ENCODE measurements at places on chromosomes 5 and 9.

GRCh38 chr9:132833550-132834121, 44.4 kb downstream of the AK8 start:
- no peak for DNase-seq

GRCh38 chr9:88658311-88658822, 123.4 kb downstream of the NXNL2 start:
- DNase-seq = peak; percentile 27

GRCh38 chr5:152462021-152462721, 57.1 kb upstream of the NMUR2 start:
- DNase-seq = no peak

DNA sequence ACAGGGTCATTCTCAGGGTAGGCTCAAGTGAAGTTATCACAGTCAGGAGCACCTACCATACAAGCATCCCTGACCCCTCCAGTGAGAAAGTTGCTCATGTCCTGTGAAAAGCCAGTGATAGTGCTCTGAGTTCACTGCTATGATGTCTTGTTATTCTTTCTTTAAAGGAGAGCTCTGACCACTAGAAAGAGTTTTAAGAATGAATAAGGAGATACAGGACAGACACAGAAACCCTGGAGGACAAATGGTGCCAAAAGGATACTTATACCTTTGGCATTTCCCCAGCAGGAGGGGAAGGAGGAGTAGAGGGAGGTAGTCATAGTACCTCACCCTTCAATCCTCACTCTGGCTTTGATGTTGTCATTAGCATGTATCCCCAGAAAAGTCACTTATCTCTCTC, 84.0 kb upstream of the AGXT2 start:
- DNase-seq = no peak

GRCh38 chr5:177097016-177097985, 10.6 kb downstream of the FGFR4 start:
- no peak for DNase-seq

- DNase-seq = peak; percentile 67
These were observed 24.3 kb downstream of the NOTCH1 start for GRCh38 chr9:136521537-136521936.

DNA sequence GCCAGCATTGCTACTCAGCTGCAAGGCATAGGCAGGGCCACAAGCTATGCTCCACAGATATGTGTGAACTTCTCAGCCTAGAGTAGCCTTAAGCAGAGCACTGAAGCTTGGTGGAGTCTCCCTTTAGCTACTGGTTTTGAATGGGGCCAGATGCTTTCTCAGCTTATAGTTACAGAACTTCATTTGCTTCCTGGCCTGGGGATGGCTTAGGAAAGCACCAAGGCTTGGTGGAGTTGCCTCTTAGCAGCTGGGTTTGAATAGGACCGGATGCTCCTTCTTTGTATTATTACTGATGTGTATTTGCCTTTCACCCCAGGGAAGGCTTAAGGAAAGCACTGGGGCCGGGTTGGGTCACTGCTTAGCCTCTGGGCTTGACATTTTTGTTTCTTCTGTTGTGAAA, 497.8 kb upstream of the SEMA6A start:
- no peak for DNase-seq

DNA sequence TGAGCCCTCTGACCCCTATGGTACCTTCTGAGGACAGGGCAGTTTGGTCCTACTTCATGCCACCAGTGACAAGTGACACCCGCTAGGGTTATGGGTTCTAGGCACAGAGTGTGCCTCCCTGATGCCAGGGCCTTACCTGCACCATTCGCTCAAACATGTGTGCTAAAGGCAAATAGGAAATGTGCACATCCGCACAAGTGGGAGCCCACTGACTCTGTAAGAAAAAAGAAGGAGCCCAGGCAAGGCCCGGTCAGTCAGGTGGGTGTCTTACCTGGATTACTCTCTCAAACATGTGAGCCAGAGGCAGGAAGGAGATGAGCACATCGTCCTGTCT, 29.1 kb upstream of the MEIKIN start:
- DNase-seq = no peak

GRCh38 chr5:35745660-35746059, 111.0 kb upstream of the IL7R start:
- DNase-seq = no peak

- no peak for DNase-seq
These were observed 3.1 kb upstream of the IL7R start for GRCh38 chr5:35853631-35854030.

- DNase-seq = no peak
These were observed 13.5 kb downstream of the PLAC8L1 start for GRCh38 chr5:146091881-146092280.

GRCh38 chr5:6849316-6850105, 136.3 kb downstream of the TENT4A start:
- DNase-seq = no peak

GRCh38 chr5:42944989-42945388, 95.1 kb downstream of the ANXA2R start:
- DNase-seq = peak; percentile 23

DNA sequence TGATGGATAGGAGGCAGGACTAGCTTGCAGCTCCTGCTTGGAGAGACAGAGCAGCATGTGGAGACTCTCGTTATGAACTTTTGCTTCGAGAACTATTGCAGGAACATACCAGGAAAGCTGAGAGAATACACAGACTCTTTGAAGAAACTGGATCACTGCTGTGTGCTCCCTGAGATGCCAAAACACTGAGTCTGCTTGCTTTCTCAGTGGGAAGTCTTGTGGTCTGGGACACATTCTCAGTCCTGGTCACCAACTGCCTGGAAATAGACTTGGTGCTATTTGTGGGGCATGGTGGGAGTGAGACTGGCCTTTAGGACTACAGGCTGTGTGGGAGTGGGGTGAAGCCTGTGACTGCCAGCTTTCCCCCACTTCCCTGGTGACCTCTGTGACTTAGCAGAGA, 252.6 kb downstream of the MED10 start:
- DNase-seq = no peak

DNA sequence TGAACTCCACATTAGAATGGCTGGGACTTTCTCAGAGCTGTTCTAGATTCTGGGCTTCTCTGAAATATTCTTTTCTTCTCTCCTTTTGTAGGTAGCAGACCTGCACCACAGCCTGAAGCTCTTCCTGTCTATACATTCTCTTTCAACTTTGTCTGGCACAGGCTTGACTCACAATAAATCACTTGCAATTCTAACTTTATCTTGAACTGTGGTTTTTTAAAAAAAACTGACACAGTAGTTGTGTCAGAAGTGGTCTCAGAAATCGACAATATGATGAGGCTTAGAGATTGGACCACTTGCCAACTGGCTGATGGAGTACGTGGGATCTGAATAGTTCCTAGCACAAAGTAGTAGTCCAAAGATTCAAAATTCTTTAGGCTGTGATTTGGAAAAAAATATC, 24.1 kb upstream of the CDH9 start:
- no peak for DNase-seq

DNA sequence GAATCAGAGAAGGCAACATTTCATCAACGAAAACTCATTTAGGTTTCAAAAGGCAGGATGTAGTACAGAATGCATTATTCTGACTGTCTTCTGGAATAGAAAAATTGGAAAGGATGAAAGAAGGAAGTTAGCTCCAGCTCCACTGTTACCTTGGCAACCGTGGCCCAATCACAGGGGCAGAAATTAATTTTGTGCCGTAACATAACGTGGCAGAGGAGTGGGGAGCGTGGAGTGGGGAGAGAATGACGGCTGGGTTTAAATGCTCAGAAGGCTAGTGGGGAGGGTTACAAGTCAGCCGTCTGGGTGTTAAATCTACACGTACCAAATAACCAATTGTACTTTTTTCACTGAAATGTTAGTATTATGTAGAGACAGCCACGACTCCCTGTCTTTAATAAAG, 32.3 kb upstream of the EQTN start:
- no peak for DNase-seq

DNA sequence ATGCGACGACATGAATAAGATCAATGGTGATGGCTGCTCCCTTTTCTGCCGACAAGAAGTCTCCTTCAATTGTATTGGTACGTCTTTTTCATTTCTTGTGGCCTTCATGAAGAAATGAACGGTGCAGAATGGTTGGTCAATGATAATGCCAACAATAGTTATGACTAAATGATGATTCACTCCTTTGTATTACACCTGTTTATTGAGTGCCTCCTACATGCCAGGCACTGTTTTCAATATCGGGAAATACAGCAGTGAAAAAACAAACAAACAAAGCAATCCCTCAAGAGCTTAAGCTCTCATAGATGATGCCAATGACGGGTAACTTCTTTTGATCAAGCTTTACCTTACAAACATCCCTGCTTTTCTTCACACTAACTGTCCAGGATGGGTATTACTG, 117.7 kb downstream of the PAPPA start:
- no peak for DNase-seq

GRCh38 chr5:122942164-122942914, 94.2 kb downstream of the PPIC start:
- DNase-seq = no peak

DNA sequence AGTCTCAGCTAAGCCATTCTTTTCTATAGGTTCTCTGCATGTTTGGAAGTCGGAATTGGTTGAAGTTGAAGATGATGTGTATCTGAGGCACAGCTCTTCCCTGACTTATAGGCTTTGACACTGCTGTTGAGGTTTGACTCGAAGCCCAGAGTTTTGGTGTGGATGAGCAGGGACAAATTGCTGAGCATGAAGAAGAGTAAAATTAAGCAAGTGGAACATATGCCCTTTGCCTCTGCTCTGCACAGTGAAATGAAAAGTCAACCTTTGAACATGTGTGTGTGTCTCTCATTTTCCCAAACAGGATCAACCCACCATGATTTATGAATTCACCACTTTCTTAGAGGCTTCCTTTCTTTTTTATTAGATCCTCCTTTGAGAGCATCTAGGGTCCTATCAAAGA, 8.5 kb downstream of the HMHB1 start:
- no peak for DNase-seq

DNA sequence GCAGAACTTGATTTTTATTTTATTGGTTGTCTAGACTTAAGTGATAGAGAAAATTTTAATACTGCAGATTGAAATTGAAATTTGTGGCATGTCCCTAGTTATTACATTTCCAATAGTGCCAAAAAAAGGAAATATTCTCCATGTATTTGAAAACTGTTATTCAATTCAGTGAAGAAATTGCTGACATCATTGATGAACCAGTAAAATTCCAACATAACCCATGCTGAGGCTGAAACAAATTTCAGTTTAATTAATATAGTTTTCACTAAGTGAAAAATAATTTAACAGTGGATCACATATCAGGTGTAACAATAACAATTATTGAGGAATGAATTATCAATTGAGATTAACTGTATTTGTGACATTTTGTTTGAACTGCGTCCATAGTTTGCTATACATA, 38.7 kb downstream of the LURAP1L start:
- DNase-seq = no peak

GRCh38 chr5:149609640-149610219, 28.4 kb downstream of the ARHGEF37 start:
- DNase-seq = no peak

- no peak for DNase-seq
These were observed 596.9 kb upstream of the CYLC2 start for GRCh38 chr9:102398205-102398604.

DNA sequence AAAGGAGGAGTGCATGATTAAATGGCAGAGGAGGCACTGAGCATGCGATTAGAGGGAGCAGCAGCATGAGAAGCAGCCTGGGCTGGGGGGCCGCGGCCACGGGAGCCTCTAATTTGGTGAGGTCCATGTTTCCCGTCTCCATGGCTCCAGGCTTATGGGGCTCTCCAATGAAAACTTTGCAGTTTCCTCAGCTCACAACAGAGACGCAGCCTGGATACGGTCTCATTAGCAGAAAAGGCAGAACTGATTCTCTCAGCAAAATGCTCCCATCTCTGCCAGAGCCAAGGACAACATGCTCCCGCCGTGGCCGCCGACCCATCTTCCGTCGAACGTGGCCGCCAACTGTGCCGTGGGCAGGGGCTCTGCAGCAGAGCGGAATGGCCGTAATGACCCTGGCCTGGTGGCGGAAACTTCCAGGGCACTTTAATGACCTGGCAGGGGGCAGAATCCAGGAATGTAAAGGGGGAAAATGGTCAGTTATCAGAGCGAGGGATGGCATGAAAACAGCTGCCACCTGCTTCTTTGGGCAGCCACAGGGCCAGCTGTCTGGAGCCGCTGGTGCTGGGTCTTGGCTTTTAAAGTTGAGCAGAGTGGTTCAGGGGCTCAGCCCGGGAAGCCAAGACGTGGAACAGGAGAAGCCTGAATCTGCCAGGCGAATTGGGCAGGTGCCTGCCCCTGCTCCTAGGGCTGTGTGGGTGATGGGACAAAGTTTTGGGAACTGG, 76.5 kb downstream of the COL5A1 start:
- DNase-seq = no peak

DNA sequence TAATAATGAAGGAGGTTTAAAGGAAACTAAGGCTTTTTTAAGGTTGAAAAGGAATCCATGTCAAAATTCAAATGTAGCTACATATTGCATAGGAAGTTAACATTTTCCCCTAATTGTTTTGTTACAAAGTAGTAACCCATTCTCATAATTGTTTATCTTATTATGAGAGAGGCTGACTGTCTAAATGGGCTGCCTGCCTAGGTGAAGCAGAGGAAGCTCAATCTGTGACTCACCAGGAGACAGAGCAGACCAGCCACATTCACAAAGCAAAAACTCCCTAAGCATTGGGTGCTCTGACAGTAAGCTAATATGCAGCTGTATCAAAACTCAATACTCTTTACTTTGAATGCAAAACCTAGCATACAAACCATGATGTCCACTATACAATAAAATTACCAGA, 208.5 kb downstream of the ROR2 start:
- DNase-seq = no peak

GRCh38 chr5:109483395-109483971, 73.7 kb upstream of the PJA2 start:
- DNase-seq = no peak

GRCh38 chr5:169904508-169904907, 75.8 kb downstream of the INSYN2B start:
- DNase-seq = no peak

DNA sequence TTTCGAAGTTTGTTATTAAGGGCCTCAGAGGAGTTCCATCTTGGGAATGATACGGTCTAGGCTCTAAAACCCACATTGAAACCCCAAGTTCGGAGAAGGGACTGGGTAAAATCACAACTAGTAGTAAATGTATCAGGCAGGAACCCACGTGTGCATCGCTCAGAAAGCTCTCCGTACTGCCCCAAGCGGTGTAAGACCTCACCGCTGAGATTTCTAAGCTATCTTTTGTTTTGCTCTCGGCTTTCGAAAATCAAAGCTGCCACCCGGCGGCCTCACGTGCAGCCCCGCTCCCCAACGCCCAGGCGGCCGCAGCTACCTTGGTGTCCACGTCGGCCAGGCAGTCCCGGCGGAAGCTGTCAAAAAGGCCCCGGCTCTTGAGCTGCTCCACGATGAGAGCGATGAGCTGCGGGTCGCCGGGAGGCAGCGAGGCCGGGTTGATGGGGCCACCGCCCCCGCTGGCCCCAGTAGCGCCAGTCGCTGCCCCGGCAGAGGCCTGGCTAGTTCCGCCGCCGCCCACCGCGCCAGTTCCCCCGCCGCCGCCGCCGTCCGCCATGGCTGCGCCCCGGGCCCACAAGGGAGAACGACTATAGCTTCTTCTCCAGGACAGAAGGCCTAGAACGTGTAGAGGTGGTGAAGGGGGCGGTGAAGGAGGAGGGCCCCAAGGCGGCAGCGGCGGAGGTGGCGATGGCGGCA, 420 bp downstream of the BOD1 start:
- peak; percentile 70 for DNase-seq

- no peak for DNase-seq
These were observed 310.6 kb downstream of the DIRAS2 start for GRCh38 chr9:90331826-90332575.

GRCh38 chr5:180808461-180809000, 5.9 kb upstream of the MGAT1 start:
- peak; percentile 15 for DNase-seq

GRCh38 chr5:15929611-15930263, 249.9 kb downstream of the MARCHF11 start:
- no peak for DNase-seq

- peak; percentile 15 for DNase-seq
These were observed 25.2 kb downstream of the NDUFS6 start for GRCh38 chr5:1826235-1826980.
